ENCODE measurements at places on chromosomes 4 and X.

DNA sequence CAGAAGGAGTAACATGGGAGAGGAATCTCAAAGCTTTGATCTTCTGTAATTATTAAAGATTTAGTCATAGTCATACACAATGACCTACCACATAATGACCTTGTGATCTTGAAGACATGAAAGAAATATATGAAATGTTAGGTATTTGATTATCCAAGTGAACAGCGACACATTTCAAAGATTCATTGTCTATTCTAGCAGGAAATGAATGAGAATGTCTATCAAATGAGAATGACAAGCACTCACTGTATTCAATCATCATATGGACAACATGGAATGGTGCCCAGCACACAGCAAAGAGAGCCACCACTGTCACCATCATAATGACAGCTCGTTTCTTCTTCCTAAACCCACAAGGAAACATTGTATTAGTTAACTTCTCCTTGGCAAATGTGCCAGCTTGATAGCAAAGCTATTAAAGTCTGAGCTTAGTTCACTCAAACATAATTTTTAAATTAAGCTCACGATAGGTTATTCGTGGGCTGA, 50.6 kb downstream of the QRFPR start:
- no peak for DNase-seq

GRCh38 chrX:116009346-116009745, 161.2 kb upstream of the AGTR2 start:
- DNase-seq, result no peak

GRCh38 chr4:151798678-151799416, 38.0 kb upstream of the GATB start:
- DNase-seq, result no peak

DNA sequence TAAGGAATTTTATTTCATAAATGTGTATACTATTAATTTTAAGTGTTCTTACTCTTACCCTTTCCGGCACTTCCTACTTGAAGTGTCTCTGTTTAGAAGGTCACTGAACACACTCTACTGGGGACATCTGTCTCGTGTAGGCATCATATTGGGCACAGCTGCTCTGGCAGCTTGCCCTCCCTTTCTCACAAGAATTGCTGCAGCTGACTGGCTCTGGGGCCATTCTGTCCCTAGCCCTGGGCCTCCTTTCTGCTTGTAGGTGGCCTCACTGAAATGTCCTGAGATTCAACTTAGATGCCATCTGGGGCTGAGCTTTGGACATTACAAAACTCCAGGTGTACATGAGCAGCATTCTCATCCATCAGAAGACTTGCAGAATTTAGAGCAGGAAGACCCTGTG, 49.6 kb downstream of the SMAD1 start:
- no peak for DNase-seq

- no peak for DNase-seq
Measured at GRCh38 chr4:123744664-123745290, 348.2 kb downstream of the SPRY1 start.

DNA sequence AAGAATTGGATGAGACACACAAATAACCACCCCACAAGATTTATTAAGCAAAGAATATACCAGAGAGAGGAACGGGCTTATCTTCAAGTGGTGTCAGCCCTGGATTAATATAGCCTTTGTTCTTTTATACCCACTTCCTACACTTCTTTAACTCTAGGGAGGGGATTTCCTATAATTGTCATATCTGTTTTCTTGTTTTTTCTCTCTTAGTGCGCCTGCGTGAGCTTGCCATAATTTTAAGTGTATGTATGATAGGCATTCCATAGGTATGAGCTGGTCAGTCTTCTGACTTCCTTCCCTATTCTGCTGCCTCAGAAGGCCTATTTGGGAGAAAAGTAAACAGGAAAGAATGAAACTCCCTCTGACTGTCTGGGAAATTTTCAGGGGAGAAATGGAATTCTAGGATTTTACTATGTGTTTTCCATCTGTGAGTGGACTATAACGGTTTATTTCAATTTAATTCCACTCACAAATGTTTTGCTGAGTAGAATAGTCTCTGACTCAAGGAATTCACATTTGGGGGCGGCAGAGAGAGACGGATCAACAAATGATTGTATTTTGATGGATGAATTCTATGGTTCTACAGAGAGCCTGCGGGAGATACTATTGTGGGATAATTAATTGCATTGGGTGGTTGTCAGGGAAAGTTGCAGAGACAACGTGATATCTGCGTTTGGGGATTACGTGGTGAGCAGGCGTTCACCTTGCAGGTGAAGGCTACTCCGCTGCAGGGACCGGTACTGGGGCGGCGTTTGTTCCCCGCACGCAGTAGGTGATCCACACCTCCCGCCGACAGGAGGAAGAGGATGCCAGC, 626 bp upstream of the CEP135 start:
- DNase-seq, result no peak

DNA sequence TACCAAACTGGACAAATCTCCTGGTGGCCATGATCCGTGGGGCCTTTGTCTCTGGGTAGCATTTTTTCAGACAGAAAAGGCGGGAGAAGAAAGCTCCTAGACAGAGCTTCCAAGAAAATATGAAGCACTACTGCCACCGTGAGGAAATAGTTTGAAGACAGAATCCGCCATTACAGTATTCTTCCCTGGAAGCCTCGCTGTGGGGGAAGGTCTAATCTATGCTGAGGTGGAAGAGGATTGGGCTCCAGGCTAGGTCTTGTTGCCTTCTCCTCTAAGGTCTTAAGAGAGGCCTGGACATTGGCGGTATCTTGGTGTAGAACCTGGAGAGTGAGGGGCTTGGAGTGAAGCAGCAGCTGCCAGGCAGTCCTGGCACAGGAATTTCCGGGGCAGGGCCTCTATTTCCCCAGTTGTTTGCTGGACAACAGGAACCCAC, 218.9 kb downstream of the OR13H1 start:
- no peak for DNase-seq

DNA sequence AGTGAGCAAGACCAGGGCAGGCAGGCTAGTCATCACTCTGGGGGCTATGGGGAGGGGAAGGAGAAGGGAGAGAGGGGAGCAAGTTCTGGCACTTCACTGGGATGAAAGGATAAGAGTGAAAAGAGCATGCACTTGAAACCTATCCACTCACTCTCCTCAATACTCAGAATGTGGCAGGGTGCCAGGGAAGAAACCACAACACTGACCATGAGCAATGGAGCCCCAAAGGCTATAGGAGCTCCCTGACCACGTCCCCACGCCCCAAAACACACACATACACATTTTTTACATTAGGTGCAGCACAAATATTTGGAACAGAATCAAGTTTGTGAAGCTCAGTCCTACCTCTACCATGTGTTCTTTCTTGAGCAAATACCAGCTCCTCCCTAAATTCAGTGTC, 132.2 kb downstream of the IDS start:
- no peak for DNase-seq

DNA sequence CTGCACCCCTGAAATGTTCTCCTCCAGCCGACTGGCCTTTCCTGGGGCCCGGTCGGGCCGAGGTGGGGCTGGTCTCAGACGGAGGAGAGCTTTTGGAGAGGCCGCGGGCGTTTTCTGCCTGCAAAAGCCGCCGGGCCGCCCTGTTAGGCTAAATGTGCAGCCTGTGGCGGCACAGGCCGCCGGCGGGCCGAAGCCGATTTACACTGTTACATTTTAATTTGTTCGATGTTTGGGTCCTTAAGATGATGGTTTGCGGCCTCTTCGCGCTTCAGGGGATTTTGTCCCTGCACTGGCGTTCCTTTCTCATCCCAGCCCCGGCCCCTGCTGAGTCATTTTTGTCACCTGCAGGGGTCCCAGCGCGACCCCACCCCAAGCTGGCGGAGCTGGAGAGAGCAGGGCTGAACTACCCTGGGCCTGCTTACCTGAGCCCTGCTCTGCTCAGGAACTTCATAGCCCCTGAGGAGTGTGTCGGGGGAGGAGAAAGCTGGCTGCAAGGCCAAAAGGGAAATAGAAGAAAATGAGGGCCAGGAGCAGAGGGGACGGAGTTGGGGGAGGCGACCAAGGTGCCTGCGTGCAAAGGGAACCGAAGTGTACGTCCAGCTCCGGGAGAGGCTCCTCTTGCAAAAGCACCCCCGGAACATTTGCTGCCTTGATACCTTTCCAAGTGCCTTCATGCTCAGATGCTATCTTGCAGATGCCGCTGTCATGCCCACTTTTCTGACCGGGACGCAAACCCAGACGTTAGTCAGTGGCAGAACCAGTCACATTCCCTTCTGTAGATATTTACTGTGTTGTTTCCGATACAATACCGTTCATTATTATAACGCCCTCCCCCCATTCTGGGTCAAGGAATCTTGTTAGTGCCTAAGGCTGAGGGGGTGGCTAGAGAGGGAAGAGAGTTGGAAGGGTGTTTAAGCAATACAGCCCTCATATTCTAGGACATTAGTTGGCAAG, 977 bp upstream of the RBBP7 start:
- peak; percentile 4 for DNase-seq

DNA sequence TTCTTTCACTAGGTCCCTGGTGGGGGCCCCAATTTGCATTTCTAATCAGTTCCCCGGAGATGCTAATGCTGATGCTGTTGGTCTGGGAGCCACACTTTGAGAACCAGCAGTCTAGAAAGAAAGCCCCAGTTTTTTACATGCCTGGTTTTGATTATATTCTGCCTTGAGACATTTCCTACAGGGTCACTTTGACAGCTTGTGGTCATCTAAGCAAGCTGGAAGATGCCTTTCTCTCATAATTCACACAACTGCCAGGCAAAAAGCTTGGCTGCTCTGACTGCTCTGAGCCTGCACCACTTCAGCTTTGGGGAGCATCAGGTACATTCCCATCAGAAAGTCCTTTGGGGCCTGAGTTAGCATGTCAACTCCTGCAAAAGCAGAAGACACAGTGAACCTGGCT, 5.9 kb upstream of the PLAC1 start:
- DNase-seq, result no peak

- DNase-seq, result no peak
Measured at GRCh38 chr4:26992657-26993361, 132.2 kb downstream of the STIM2 start.

- no peak for DNase-seq
Measured at GRCh38 chrX:133796282-133796681, 189.1 kb downstream of the GPC3 start.

GRCh38 chrX:41705680-41706374, 17.1 kb downstream of the GPR34 start:
- no peak for DNase-seq

DNA sequence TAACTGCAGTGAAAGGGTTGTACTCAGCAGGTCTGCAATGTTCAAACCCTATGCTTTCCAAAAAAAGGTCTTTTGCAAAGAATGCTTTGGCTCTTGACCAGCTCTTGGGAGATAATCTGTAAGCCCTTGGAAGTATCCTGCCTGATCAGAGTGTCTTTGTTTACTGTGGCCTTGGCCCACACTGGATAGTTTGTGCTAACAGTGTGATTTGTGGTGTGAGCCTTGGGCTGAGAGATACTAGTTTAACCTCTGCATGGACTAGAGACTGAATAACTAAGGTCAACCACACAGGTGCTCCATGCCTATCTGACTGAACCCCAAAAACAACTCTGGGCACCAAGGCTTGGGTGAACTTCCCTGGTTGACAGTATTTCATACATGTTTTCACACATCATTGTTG, 3.6 kb upstream of the MAGED1 start:
- DNase-seq, result no peak

DNA sequence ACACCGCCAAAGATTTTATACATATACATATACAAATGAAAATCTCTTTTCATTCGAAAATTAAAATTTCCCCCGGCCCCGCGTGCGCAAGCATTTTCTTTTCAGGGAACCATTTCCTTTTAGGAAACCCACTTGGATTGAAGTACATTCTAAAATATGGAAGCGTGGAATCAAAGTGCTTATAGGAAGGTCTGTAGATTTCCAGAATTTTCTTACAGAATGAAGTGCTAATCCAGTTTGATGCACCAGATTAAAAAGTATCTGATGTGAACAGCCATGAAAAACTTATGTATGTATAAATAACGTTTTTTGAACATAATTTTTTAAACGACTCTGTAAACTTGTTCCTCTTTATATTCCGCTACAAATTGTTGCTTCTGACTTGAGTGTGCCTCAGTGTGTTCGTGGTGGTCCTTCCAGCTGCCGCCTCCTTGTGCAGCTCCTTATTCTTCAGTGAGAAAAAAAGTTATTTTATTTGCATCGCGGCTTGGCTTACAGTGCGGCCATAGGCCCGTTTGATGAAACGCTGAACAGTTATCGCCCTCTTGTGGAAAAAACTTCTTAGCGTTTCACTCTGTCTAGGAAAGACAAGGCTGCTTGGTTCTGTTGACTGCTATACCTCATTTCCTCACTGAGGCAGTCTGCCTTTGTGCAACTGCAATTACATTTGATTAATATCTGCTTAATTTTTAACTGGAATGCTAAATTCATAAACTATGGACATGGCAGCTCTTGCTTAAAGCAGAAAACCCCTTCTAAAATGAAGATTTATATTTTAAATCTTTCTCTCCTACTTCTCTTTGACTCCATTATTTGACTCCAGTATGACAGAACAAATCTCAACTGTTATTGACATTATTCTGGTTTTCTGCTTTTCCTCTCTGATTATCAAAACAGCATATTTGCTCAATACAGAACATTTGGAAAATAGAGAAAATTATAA, 4.7 kb upstream of the NKX6-1 start:
- no peak for DNase-seq

GRCh38 chrX:51487960-51488267, 8.5 kb downstream of the NUDT11 start:
- DNase-seq, result no peak

DNA sequence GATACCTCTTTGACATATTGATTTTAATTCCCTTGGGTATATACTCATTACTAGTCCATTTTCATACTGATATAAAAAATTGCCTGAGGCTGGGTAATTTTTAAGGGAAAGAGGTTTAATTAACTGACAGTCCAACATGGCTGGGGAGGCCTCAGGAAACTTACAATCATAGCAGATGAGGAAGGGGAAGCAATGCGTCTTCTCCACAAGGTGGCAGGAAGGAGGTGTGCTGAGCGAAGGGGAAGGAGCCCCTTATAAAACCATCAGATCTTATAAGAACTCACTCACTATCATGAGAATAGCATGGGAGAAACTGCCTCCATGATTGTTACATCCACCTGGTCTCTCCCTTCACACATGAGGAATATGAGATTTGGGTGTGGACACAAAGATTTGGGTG, 42.4 kb downstream of the MSX1 start:
- DNase-seq, result no peak

DNA sequence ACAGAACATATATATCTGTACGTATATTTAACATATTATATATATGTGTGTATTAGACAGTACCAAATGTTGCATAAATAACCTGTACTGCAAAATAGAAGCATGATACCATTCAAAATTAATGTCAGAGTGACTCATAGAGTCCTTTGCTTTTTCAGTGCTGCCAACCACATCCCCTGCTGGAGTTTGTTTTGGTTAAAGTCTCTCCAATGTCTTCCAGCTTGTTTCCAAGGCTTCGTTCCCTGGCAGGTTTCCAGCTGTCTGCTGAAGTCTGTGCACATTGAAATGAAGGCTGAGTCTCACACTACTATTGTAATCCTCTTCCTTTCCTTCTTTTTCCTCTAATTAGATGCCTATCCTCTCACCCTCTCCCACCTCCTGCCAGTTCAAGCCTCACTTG, 14.9 kb downstream of the NRK start:
- DNase-seq, result no peak

DNA sequence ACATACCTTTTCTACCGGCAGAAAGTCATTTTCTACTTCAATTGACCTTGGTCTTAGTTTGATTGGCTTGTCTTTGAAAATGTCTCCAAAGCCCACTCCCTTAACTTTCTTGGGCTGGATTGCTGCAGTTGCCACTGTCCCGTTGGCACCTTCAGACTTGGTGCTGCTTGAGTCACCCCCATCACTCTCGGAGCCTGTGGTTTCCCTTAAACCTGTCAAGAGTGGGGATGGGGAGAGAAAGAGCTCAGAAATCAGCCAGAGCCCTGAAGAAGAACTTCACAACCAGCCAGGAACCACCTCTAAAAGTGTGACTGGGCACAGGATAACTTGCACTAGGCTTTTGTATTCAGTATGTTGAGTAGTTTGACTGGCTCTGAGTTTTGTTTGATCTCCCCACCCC, 168.5 kb upstream of the MAP3K15 start:
- no peak for DNase-seq

Measured in cortex of kidney (tissue), 1 donor.